ENCODE measurements at places on chromosomes 7 and 10.

DNA sequence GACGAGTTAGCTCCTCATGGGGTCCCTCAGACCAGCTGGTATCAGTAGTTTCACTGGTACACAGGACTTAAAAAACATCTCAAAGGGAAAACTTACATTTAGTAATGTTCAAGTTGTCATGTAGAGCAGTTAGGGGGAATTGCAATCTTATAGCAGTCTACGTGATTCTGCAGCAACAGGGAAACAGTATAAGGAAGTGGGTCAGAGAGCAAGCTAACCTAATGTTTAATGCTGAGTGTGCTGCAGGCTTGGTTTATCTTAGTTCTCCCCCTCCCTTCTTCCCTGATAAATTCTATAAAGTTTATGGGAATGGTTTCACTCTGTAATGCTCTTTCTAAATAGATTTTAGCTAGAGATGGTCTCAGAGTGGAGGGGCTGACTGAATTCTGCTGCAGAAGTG, 11.3 kb downstream of the SPAM1 start:
- no peak for DNase-seq

- DNase-seq = no peak
Observed at GRCh38 chr10:34297541-34298345, 517.4 kb downstream of the PARD3 start.

DNA sequence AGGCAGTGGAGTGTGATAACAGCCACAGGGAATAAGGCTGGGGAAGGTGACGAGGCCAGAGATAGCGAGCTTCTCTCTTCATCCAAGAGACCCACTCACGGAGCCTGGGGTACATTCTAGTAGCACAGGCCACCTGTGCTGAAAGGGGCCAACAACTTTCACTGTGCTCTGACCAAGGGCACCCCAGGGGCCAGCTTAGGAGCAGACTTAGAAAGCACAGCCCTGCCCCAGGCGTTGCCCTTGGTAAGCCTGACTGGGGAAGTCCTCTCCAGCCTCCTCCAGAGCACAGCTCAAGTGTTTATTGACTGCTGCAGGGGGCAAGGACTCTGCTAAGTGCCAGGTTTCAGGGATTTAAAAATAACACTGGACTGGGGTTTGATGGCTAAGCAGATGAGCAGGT, 44.7 kb downstream of the EBF3 start:
- no peak for DNase-seq

DNA sequence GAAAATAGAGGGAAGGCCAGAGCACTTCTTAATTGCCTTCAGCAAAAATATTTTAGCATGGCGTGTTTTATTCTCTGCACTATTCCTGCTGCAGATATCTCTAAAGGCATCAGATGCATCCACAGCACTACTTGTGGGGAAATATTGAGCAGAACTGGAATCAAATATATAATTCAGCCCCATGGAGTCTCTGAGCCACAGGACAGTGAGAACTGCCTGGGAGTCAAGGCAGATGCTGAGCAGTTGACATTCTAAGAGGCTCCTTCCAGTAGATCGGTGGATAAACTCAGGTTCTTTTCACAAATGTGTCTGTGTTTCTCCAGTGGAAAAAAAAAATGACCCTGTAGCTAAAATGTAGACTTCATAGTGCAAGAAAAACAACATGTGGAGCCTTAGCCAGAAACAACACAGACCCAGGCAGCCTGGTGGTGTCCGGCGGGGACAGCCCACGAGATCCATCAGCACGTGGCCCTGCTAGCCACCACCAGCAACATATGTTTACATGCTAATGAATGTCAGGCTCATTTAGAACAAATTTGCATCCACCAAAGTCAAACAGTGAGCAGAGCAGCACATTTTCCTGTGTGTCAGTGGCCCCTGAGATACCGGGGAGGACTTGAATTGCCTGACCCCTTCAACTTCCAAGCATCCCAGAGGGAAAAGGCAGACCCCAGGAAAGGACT, 123.3 kb upstream of the PFKP start:
- no peak for DNase-seq

- no peak for DNase-seq
Observed at GRCh38 chr7:107043921-107044346, 571 bp upstream of the PRKAR2B start.

Measured in CD4-positive, alpha-beta T cell treated with Interferon gamma for 1 hour (primary cell).